A549 treated with Hydrocortisone at 1 μM for 4 hours (cell line): ENCODE measurements at places on chromosomes 2 and 18. TPM values are rescaled to one million over a fixed set of nuclear protein-coding genes. Genes with fewer than 3 reads are reported as not detected.

Gene EFHD1
- 3.3 to 5.0 TPM (median 4.3 TPM) in 5 replicates for total RNA-seq

Gene ADAM23
- total RNA-seq, result 8.2 to 9.5 TPM (median 9.1 TPM) in 5 replicates

Gene ACTG2
- total RNA-seq, result 0.20 to 0.39 TPM (median 0.25 TPM) in 5 replicates

Gene PLEK
- total RNA-seq, result not detected in 5 replicates

Gene IMPA2
- 79.7 to 99.1 TPM (median 93.6 TPM) in 5 replicates for total RNA-seq

Gene CXCR1
- not detected in 5 replicates for total RNA-seq

Gene LIPG
- 0.09 to 0.34 TPM (median 0.18 TPM) in 5 replicates for total RNA-seq

Gene CD207
- total RNA-seq, result not detected in 5 replicates

Gene NYAP2
- 0.02 TPM in 1 of 5 replicates, not detected in the others for total RNA-seq

Gene DSG3
- 0.01 to 0.02 TPM (median 0.02 TPM) in 3 of 5 replicates, not detected in the others for total RNA-seq

Gene CTAGE1
- total RNA-seq, result not detected in 5 replicates

Gene LONRF2
- 2.0 to 2.6 TPM (median 2.5 TPM) in 5 replicates for total RNA-seq

Gene ARL5A
- 17.8 to 26.6 TPM (median 24.3 TPM) in 5 replicates for total RNA-seq

Gene ELOA2
- not detected in 5 replicates for total RNA-seq

Gene SERPINB12
- total RNA-seq, result not detected in 5 replicates

Gene DHRS9
- total RNA-seq, result 3.0 to 4.7 TPM (median 3.9 TPM) in 5 replicates

Gene GPR55
- total RNA-seq, result not detected in 5 replicates

Gene ZSWIM2
- not detected in 5 replicates for total RNA-seq
